ENCODE measurements at places on chromosomes 1 and 21.

DNA sequence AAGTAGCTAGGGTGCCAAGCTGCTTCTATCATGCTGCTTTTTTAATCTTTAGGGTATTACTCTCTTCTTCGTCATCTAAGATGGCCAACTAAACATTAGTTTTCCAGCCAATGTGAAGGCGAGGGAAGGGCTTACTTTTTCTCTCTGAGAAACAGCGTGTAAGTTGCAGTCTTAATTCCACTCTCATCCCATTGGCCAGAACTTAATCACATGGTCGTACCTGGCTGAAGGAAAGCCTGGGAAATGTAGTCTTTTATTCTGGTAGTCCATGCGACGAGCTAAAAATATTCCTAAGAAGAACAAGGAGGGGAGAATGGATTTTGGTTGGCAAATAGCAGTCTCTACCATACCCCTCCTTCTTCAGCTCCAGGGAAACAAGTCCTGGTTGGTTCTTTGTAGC lies 21.5 kb downstream of the DNAJC6 start:
- no peak for DNase-seq

DNA sequence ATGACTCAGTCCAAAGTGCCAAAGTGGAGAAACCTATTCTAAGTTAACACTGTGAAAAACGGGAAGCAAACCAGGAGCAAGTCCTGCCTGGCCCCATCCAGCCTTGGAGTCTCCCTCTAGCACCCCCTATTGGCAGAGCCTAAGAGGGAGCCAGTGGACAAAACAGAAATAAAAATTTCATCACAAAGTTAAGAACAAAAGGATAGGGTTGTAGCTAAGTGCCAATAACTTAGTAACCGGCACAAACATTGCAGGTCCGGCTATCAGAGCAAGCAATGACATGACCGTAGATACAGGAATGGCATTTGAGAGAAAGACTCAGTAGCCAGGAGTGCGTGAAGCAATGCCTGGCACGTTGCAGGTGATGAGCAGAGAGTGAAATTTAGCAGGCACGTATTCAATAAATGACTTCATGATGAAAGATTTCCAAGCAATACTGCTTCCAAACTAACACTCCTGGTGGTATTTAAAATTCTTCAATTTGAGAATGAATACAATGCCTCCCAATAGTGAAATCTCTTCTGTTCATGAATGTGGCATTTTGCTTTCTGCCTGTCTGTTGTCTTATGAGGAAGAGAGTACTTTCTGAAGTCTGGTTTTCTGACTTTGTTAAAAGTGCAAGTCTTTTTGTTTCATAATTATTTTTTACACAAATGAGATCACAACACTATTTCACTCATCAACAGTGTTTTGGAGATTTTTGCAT lies 391.0 kb downstream of the OMA1 start:
- peak; percentile 11 for DNase-seq

DNA sequence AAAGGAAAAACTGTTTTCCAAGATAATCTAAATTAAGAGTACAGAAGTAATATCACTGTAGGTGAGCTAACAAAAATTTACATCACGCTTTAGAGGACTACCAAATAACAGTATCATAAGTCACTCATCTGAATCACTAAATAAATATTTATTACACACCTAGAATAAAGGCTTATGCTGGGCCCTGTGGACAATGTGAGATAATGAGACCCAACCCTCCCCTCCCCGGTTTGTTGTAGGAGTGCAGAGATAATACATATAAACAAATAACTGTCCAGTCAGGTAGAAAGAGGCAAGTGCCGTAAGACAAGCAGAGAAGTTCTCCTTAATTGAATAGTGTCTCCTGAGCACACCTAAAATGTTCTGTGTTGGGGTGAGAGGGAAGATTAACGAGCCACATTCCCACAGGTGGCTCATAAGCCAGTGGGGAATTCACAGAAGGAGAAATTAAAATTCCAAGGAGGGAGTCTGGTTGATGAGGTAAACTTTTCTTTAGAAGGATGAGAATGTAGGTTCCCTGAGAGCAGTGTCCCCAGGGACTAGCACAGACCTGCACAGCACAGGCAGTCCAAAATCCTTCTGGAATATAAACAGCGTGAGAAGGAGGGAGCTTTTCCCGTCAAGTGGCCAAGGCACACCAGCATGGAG lies 241.4 kb downstream of the NFIA start:
- DNase-seq = no peak

- peak; percentile 37 for DNase-seq
Measured at GRCh38 chr1:154608397-154609270, 648 bp upstream of the ADAR start.

DNA sequence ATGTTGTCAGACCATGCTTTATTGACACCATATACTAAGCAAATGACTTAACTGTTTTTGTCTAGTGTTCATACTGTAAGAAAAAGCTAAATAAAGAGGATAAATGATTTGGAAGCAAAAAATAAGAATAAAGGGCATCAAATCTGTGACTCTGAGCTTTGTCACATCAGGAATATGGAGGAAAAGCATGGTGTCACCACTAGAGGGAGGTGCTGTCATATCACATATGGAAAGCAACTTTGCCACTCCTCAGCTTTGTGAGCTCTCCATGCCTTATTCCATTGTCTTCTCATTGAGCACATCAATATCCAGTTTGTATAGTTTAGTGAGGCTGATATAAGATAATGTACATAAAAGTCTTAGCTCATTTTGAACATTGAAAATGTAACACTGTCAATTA lies 20.8 kb upstream of the GBP1 start:
- DNase-seq = peak; percentile 70

- no peak for DNase-seq
Measured at GRCh38 chr1:229554886-229555621, 3.5 kb downstream of the ABCB10 start.

DNA sequence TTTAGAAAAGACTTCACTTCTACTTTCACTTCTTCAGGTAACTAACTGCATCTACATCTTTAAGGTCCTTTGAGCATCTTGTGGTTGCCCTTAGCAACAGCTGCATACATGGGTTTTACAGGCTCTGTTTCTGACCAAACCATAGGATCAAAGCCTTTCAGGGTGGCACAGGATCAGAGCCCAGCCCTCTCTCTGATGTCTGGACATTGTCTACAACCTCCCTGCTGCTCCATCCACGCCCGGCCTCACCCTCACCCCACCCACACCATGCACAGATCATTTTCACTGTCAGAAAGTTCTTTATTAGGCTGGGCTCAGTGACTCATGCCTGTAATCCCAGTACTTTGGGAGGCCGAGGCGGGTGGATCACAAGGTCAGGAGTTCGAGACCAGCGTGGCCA lies 5.2 kb downstream of the NCF2 start:
- no peak for DNase-seq

- no peak for DNase-seq
Measured at GRCh38 chr1:214363386-214363785, 82.4 kb downstream of the SMYD2 start.

DNA sequence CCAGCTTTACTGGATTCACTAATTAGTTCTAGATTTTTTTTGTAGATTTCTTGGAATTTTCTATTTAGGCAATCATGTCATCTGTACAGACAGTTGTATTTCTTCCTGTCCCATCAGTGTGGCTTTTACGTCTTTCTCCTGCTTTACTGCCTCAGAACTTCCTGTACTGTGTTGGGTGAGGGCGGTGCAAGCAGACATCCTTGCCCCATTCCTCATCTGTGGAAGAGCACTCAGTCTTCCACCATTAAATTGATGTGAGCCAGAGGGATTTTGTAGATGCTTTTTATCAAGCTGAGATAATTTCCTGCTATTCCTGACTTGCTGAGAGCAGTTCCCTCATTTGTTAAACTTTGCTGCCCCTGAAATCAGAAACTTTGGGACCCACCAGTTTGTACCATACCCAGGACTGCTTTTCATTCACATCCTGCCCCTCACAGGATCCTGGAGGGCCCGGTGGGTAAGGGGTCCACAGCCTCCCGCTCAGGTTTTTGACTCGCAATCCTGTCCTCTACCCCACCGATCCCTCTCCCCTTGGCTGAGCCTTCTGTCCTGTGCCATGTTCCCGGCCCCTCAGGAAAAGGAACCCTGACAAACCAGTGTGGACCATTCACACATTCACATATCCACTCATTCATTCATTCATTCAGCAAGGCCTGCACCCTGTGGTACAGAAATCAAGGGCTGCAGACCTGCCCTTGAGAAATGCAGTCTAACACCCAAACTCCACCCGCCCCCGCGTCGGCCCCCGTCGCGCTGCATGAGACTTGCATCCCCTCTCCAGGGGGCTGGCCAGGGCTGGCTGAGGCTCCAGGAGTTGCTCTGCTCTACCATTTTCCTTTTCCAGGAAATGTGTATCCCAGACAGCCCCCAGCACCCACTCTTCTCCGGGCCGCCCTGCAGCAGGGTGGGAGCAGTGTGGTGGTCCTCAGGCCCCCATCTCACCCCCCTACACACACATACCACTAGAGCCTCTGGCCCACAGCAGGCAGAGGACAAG lies 246.5 kb upstream of the VAMP3 start:
- DNase-seq = no peak

Data from renal cortical epithelial cell (primary cell).